GM10248 (cell line): ENCODE measurements at places on chromosomes 16 and 17.
A peak's percentile ranks its signal among the peaks of the same experiment; 100 is the strongest.

DNA sequence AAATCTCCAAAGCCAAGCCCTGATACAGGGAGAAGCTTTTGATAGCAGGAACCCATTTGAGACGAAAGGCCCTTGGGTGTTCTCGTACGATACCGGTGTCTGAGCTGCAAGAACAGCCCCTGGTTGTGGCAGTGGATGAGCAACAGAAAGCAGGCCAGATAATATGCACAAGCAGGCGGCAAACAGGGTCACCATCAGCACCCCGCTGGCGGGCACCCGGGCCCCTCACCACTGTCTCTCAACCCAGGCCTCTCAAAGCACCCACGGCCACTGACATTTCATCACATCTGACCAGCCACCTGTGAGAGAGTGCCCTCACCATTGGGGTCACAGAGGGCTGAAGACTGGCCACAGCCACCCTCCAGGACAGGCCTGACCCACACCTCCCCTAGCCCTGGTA is 230.4 kb downstream of the C16orf78 start:
- no peak for DNase-seq

DNA sequence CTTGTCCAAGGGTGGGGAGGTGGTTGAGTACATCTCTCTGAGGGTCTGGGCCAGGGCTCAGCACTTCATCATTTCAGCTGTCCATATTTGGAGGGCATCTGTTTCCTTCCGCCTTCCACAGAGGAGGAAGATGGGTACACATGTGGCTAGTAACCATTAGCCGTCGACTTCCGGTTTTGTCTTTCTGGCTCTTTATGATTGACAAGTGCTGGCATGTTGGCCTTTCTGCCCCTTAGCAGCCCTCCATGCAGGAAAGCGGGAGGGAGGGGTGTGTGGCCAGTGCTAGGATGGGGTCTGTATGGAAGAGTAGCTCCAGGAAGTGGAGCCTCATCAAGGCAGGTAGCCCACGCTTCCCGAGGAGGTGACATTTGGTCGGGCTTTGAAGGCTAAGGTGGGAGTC is 69.6 kb downstream of the RAI1 start:
- peak; percentile 74 for DNase-seq

DNA sequence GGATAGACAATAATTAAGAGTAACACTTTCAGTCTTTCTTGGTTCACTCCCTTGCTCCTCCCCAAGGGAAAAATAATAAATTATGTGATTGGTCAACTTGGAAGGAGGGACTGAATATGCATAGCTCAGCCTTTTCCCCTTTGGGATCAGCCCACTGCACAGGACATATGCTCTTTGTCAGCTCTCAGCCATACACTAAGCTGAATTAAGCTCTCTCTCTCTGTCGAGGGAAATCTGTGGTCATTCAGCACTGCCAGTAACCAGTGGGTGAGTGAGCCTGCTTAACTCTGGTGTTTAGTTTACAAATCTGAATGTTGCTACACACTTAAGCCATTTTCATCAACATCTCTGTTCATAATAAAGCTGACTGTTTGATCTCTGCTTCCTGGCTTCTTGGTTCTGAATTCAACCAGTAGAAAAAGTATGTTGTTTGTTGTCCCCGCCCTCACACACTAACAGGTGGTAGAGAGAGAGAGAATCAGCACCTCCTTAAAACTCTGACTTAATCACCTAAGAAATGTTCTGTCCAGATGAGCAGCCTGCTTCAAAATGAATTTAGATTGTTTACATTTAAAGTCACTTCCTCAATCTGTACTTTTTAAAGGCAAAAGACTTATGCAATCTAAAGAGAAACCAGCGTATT is 102.3 kb upstream of the C17orf78 start:
- DNase-seq: no peak

- DNase-seq: no peak
These were observed 112.4 kb downstream of the SMG6 start for GRCh38 chr17:2191227-2191626.

DNA sequence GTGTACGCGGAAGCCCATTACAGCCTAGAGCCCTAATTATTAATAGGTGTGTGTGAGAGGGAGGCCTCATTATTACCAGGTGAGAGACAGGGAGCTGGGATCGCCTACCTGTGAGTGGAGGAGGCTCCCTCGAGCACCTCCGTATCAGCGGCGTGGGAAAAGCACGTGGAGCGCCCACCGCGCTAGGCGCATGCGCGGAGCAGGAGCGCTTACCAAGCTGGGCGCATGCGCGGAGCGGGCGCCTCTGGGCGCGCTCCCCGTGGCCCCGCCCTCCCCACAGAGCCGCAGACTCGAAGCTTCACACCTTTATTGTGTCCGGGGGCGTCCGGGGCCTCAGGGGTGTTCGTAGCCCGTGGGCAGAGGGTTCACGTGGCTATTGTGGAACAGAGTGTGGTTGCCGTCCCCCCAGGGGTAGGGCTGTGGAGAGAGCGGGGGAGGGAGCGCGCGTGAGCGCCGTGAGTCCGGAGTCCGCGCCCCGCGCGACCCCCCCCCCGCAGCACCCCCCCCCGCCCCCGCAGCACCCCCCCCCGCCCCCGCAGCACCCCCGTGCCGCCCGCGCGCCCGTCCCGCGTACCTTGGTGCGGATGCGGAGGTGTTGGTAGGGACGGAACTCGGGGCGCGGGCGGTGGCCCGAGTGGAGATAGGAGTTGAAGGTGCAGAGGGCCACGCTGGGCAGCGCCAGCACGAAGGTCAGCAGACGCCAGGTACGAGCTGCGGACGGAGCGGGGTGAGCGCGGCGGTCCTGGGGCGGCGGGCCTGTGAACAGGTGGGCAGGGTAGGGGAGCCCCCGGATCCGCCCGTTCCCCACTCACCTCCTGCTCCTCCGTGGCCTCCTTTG is 500 bp downstream of the COX6A2 start:
- DNase-seq: peak; percentile 61

GRCh38 chr17:21358682-21359482 is 17.3 kb upstream of the KCNJ12 start:
- DNase-seq: no peak

DNA sequence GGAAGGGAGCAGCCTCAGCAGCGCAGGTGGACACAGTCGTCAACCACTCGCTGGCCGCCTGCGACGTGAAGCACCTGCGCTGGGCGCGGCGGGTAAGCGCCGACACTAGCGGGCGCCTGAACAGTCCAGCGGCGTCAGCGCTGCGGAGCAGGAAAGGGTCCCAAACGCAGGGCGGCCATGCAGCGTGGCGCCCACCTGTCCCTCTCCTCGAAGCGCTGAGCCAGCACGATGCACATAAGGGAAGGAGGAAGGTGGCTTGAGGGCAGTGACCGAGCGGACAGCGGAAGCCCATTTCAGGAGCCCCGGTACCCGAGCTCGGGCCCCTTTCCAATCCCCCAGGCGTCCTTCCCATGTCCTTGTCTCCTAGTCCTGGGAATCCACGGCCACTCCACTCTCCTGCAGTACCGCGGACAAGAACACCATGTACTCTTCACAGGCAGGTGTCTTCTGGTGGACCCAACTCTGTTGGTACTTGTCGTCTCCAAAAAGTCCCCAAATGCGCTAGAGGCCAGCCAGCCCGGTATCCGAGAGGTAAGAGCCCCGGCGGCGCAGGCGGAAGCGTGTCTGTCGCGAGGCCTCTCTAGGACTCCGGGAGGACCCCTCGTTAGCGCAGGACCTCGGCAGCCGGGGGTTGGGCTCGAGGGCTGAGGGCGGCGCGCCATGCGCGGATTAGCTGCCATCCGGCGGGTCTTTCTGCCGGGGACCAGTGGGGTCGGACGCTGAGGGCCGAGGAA is 14.4 kb downstream of the ZNF232 start:
- DNase-seq: peak; percentile 25

DNA sequence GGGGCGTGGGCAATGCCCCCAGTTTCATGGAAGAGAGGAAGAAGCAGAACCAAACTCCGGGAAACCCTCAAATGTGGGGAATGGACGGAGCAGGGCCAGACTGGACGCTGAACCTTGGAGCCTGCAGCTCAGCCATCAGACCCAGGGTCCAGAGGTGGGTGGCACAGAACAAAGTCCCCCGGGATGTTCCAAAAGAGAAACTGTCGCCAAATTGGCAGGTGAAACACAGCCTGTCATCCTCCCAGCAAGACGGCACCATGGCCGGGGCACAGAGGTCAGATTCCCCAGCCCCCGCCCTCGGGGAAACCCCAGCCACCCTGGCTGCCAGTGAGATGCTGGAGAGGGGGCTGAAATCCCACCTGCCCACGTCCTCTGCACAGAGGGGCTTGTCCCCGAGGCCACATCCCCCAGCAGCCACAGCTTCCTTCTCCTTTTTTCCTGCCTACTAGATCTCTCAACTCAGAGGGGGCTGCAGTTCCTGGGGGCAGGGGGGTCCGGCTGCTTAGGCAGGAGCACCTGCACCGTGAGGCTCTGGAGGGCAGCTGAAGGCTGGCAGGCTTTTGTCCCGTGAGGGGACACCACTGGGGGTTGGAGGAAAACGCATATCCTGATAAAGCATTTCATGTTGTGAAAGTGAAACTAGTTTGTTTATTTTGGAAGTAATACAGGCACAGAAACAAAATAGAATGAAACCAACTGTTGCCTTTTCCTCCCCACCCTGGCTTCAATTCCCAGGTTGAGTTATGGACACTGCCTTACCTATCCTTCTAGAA is 1.2 kb upstream of the SECTM1 start:
- DNase-seq: no peak

DNA sequence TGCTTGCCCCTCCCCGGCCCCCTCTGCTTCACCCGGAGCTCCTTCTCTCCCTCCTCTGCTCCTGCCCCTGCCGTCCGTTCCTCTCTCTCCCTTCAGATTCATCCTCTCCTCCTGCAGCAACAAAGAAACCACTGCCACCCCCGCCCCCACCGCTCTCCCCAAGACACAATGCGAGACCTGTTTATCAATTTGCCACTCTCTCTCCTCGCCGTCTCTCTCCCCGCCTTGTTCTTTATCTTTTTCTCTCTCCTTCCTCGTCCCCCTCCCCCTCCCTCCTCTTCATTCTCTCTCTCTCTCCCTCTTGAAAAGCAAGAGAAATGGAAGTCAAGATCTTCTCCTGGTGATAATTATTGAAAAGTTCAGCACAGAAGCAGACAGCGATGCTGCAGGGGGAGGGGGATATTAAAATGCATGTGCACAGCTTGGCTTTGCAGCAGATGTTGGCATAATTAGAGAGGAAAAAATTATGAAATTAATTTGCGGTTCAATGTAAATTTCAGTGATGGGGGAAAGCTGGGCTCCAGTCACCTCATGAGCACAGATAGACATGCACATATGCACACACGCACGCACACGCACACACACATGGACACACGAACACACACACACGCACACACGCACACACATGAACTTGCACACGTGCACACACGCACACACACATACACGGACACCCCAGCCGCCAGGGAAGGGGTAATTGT is 58.1 kb upstream of the CBFA2T3 start:
- no peak for DNase-seq
